ENCODE measurements at places on chromosomes 5 and 9.
A peak's percentile ranks its signal among the peaks of the same experiment; 100 is the strongest.

- no peak for DNase-seq
Observed at GRCh38 chr5:58940446-58940845, 357.6 kb downstream of the RAB3C start.

GRCh38 chr5:67038817-67039603 is 157.6 kb downstream of the CD180 start:
- no peak for DNase-seq

- no peak for DNase-seq
Observed at GRCh38 chr5:1850324-1851154, 32.2 kb downstream of the IRX4 start.

DNA sequence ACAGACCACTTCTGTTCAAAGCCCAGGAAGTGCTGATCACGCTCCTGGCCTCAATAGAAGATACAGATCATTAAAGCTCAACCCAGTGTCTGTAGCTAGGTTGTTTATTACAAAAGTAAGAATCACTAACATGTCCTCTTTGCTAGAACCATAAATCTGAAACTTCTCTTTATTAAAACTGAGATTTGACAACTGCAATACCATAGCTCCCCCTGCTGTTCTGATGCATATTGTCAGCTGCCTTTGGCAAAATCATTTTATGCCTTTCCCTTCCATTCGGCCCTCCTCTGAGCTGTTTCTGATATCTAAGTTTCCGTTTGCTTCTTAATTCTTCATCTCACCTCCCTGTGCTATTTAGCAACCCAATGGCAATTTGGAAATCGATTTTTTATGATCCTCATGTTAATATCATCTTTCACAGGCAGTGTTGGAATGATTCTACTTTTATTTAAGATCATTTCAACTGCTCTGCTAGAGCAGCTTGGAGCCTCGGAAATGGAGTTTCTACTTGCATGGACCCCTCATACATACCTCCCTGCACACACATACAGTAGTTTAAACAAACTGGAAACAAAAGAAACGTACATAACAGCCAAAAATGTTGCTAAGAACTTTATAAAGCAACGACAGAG is 998.8 kb downstream of the MAT2B start:
- peak; percentile 1 for DNase-seq

GRCh38 chr5:35129921-35130485 is 82.3 kb upstream of the AGXT2 start:
- DNase-seq = no peak

DNA sequence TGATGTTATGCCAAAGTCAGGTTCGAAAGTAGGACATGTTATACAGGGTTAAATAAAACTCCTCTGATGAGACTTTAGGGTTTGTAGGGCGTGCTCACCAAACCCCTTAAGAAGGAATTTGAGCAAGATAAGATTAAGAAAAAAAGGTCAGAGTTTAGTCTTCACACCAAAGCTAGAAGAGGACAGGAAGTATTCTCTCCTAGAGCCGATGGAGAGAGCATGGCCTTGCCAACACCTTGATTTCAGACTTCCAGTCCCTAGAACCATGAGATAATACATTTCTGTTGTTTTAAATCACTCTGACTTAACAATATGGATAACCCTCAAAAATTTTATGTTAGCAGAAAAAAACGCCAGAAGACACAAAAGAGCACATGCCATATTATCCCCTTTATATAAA is 16.3 kb upstream of the PLCXD3 start:
- DNase-seq = no peak

- no peak for DNase-seq
Observed at GRCh38 chr5:59655693-59656309, 237.7 kb downstream of the PDE4D start.

GRCh38 chr9:129427149-129427548 is 193.8 kb downstream of the C9orf50 start:
- no peak for DNase-seq

DNA sequence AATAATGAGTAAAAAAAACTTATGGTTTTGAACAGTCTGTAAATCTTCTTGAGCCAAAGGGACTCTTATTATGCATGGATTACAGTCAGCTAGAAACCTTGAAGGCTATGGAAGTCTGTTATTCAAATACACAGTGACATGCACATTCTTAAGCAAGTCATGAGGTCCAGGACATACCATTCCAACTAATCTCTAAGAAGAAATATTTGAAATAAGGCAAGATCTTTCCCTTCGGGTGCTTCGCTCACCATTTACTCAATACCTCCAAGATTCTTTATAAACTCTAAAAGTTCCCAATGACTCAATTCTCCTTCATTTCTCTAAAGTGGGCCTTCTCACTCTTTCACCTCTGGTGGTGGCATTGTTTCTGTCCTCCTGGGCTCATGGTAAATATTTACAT is 811.0 kb downstream of the NR2F1-AS1 start:
- DNase-seq = no peak

DNA sequence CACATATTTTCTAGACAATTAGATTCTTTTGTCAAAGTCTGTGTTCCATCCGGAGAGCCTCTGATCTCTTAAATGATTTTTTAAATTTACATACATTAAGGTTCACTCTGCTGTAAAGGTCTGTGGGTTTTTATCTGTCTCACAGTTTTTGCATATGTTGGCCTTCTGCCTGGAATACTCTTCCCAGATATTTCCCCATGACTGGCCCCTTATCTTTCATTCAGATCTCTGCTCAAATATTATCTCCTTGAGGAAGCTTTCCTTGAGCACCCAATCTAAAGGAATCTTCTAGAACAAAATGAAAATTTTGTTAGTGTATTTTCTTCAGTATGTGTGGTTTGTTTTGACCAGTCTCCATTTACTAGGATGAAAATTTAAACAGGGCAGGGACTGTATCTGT is 26.3 kb downstream of the FAF2 start:
- no peak for DNase-seq

- DNase-seq = no peak
Observed at GRCh38 chr9:89183146-89183545, 4.5 kb upstream of the SHC3 start.

DNA sequence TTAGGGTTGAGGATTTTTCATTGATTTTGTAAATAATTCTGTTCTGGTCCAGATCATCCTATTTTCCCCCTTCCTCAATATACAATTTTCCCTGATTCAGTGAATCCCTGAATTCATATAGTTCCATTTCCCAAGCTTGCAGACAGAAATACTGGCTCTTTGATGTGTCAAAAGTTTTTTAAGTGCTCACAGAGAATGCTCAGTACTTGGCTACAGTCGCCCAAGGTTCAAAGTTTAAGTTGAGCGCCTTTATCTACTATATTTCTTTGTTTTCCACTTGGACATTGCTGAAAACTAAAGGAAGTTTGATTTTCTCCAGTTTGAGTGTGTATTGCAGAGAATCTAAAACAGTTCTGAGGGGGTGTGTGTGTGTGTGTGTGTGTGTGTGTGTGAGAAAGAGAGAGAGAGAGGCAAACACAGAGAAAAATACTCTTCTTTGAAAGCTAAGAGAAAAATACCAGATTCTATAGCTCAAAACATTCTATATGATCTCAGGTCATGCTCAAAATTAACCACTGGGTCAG is 136.2 kb upstream of the ACO1 start:
- DNase-seq = no peak

DNA sequence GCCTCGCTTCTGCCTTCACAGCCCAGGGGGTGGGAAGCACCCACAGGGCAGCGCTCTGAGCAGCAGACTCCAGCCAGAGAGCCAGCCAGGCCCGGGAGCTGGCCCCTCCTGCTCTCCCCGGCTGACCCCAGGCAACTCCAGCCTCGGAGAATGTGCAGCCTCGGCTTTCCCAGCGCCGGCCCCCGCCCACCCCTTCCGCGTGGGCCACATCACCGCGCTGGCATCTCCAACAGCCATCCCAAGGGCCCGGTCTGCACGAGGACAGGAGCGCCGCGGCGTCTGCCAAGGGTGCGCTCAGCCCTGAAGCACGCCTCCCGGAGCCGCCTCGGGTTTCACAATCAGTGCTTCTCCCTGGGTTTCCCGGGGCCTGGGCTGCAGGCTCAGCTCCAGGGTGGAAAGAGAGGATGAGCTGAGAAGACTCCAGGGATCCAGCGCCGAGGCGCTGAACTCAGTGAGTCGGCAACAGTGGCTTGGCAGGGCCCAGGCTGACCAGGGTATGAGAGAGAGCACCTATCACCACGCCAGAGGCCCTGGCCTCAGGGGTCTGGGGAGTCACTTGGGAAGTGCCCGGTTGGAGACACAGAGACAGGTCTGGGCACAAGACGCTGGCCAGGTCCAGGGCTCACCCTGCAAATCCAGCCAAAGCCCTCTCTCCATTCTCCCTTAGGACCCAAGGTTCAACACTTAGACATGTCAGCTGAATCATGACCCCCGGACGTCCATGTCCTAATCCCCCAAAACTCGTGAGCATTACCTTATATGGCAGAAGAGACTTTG is 79.6 kb downstream of the ADAMTS2 start:
- DNase-seq = peak; percentile 96

DNA sequence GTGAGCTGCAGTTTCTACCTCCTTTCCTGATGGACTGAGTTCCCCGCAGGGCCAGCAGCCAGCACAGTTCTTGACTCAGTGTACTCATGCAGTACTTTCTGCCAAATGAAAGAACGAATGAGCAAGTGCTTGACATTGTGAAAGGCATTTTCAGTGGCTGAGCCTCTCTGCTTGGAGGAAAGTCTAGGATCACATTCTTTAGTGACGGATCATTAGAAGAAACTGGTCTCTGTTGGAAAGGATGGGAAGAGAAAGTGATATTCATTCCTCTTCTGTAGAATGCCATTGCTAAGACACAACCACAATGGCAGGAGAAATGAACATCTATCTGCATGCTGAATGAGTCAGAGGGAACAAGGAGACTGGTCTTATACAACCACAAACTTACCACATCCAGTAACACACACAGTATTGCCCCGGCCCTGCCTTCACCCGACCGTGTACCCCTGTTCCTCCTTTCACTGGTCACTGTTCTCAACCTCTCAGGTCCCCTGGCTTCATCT is 206.9 kb downstream of the CRB2 start:
- no peak for DNase-seq

GRCh38 chr5:113240951-113241726 is 193.7 kb downstream of the TSSK1B start:
- no peak for DNase-seq

DNA sequence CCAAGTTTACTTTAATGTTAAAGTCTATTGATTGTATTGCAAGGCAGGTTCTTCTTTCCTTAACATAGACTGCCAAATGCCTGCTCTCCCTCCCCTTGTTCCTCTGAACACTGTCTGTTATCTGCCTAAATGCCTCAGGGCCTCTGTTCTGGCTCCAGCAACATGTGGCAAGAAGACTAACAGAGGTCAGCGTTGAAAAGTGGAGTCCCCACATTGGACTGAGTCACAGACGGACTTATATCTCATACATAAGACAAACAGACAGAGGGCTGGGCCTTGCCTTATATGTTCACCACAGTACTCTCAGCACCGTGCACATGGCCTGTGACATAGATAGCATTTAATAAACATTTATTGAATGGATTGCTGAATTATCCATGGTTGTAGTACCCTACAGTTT is 91.4 kb downstream of the TSSK1B start:
- DNase-seq = peak; percentile 39

- DNase-seq = no peak
Observed at GRCh38 chr5:141969783-141970771, 1.2 kb downstream of the RNF14 start.

GRCh38 chr9:99401680-99402504 is 179.8 kb downstream of the SEC61B start:
- DNase-seq = no peak

DNA sequence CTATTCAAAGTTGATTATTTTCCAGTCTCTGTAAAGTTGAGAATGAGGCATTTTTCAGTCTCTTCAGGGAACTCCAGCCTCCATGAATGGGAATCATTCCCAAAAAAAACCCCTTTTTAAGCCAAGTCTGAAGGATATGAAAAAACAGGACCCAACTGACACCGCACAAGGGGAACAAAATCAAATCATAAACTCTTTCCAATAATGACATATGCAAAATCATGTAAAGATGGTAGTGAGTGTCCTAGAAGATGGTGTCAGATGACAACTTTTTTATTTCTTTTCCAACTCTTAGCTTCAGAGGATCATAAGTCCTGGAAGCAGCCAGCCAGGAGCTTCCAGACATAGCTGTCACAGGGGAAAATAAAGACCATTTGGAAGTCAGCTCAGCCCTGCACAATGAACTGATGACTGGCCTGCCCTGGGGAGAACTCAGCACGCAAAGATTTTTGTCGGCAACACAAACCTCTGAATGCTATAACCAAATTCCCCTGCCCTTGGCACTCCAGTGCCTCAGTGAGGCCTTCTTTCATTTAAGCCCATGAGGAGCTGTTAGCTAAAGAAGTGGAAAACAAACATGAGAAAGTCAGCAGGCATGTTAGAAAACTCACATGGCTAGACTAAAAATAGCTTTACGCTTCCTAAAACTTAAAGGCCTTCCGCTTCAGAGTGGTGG is 85.4 kb downstream of the SLC1A3 start:
- DNase-seq = no peak

DNA sequence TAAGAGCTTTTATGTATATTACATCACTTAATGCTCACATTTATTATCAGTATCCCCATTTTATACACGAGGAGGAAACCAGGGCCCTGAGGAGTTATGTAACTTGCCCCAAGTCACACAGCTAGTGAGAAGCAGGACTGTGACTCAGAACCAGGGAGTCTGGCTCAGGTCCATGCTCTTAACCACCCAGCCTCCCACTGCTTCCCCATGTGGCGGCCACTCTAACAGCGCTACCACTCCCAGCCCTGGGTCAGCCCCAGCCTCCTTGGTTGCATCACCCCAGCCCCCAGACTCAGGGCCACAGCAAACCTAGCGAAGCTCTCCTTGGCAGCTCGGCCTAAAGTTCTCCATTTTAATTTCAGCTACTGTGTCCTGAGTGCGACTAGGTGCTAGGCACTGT is 159.1 kb downstream of the PAX5 start:
- no peak for DNase-seq

GRCh38 chr9:113154471-113154870 is 3.7 kb downstream of the SLC31A2 start:
- no peak for DNase-seq

GRCh38 chr5:122907276-122907675 is 61.9 kb downstream of the SNX24 start:
- DNase-seq = no peak

GRCh38 chr5:126970517-126971017 is 59.8 kb downstream of the MARCHF3 start:
- no peak for DNase-seq

DNA sequence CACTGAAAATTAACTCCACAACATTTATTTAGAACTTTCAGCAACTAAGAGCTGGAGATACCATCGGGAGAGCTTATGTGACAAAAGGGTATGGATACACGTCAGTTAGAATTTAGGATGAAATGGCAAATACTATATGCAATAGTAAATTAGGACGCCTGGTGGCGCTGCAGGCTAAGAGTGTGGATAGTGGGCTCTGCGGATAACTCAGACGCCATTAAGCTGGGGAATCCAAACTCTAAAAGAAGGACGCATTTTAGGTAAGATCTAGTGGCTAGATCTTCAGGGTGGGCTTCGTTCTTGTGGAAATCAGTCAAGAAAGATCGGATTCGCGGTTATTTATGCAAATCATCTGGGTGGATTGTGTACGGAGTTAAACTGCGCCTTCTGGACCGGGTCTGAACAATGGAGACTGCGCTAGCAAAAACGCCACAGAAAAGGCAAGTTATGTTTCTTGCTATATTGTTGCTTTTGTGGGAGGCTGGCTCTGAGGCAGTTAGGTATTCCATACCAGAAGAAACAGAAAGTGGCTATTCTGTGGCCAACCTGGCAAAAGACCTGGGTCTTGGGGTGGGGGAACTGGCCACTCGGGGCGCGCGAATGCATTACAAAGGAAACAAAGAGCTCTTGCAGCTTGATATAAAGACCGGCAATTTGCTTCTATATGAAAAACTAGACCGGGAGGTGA is at the start of gene PCDHB5:
Gene PCDHB5, plus strand, starts transcription at position 177 of the 688 bp plus-strand sequence. Its CDS starts 229 bp downstream, at position 406.
- no peak for DNase-seq

GRCh38 chr5:19713740-19714139 is 274.3 kb downstream of the CDH18 start:
- DNase-seq = no peak
